ENCODE measurements at places on chromosomes 12 and 14.

DNA sequence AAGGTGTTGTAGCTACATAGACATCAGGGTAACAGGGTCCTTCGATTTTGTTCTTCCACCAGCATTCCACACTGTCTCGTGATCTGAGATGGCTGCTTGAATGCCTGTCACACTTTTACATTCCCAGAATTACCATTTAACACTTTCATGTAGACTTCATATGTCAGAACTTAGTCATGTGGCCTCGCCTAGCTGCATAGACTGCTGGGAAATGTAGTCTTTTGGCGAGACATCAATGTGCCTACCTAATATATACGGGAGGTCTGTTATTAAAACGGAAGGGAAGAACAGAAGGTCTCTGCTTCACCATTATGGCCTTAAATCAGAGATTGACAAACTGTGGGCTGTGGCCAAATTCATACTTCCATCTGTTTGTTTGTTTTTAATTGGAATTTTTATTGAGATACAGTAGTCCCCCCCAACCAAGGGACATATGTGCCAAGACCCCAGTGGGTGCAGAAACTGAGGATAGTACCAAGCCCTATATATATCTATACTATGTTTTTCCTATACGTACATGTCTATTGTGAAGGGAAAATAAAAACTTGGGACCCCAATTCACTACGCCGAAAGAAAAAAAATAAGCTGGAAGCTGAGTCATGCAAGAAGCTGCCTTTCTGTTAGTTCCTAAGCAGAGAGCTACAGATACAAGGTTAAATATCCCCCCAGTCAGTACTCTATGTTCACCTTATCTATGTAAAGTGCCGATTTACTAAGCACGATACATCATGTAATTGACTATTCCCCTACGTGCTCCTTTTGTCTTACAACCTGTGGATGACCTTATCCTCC lies 11.3 kb upstream of the HRK start:
- no peak for DNase-seq

GRCh38 chr14:46571970-46572369 lies 79.6 kb downstream of the RPL10L start:
- DNase-seq, result peak; percentile 12

DNA sequence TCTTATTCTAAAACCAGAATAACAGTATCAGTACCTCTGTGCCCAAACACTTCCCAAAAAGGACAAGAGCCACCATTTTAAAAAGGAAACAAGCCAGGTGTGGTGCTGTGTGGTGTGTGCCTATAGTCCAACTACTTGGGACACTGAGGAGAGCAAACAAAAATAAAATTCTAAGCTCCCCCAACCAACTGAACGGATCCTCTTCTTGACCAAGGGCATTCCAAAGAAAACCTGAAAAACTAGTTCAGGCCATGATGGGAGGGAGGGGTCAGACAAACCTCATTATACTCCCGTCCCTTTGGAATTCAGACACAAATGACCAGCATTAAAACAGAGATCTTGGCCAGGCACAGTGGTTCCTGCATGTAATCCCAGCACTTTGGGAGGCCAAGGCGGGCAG lies 20.5 kb downstream of the SLC11A2 start:
- peak; percentile 31 for DNase-seq

GRCh38 chr12:52023976-52024688 lies 17.4 kb downstream of the TAMALIN start:
- no peak for DNase-seq

- DNase-seq, result no peak
These were observed 100.6 kb downstream of the DIO2 start for GRCh38 chr14:80110721-80111120.

- no peak for DNase-seq
These were observed 5.3 kb downstream of the TTC8 start for GRCh38 chr14:88829685-88830302.

DNA sequence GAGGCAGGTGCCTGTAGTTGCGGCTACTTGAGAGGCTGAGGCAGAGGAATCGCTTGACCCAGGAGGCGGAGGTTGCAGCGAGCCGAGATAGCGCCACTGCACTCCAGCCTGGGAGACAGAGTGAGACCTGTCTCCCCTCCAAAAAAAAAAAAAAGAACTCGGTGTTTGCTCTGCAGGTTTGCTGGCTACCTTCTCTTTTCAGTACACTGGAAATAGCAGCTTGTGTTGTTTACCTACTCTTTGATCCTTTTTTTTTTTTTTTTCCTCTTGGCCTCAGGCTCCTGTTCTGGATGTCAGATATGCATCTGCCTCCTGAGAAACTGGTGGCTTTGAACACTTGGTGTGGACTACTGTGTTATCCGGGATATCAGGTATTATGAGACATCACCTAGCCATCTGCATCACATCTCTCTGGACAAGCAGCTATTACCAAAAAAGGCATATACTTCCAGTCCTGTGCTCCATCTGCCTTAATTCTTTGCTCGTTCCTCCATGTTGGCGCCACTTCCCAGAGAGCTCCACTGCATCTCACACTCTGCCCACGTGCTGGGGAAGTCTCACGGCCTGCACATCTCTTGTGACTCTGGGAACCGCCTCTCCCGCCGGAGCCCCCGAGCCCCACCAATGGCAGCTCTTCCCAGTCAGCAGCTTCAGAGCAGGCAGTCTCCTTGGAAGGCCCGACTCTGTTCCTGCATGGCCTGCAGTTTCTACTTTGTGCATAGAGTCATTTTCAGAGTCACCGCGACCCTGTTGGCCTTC lies 50.9 kb upstream of the TRAF3 start:
- no peak for DNase-seq

GRCh38 chr12:79555028-79555925 lies 135.5 kb downstream of the PAWR start:
- peak; percentile 28 for DNase-seq

DNA sequence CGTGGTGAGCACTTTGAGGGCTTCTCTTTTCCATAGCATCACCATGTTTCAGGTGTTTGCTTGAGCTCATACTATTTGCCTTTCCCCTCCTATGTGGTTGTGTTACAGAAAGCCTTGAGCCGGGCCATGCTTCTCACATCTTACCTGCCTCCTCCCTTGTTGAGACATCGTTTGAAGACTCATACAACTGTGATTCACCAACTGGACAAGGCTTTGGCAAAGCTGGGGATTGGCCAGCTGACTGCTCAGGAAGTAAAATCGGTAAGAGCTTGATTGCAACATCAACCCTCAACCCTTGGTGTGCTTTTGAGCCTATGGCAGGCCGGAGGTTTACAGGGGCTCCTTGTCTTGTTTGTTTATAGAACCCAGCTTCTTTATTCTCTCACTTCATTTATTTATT lies 8.1 kb downstream of the LETMD1 start:
- DNase-seq, result peak; percentile 91

DNA sequence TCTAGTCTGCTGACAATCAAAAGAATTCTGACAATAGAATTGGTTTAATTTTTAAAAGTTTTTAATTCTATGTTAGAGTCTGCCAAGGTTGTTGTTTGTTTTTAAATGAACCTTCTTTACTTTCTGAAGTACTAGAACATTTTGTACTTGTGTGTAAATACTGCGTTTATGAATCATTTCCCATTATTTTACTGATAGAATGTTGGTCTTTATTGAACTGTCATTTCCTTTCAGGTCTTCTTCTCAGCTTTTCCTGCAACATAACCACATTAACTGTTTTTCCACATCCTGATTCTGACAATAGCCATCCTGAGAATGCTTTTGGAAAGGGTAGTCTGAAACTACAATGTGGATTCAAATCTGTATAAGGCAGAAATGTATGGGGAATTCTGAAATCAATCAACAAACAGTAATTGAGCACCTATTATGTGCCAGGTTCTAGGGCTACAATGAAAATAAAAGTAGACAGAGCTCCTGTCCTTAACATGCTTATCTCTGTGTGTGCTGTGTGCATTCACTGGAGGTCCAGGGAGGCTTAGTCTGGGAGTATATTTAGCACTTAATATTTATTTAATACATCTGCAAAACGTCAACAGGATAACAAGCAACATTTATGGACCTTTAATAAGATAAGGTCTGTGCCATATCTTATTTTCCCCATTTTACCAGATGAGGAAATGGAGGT lies 73.1 kb upstream of the SLC38A2 start:
- DNase-seq, result no peak

DNA sequence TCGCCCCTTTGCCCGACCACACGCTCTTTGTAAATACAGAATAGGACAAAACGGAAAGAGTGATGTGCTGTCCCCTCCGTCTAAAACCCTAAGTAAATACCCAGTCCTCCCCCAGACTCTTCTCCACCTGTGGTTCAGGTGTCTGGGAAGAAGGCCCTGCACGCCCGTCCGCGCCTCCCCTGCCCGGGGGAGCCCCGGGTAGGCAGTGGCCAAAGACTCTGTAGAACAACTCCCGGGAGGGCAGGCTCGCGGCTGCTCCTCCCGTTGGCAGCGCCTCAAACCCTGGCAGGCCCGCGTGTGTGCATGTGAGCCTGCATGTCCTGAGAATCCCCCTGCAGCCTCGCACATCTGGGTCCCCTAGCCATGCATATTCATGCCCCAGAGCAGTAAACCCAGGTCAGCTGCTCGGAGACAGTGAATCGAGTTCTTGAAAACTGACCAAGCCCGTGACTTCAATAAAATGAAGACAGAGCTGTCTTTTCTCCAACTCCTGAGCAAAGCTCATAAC lies 165.8 kb downstream of the MON2 start:
- no peak for DNase-seq

All from mammary epithelial cell (primary cell).